NCI-H524 (cell line): ENCODE measurements at places on chromosomes 3 and 15.

GRCh38 chr15:79192462-79193036 lies 90.0 kb upstream of the ANKRD34C start:
- peak; percentile 98 for DNase-seq

DNA sequence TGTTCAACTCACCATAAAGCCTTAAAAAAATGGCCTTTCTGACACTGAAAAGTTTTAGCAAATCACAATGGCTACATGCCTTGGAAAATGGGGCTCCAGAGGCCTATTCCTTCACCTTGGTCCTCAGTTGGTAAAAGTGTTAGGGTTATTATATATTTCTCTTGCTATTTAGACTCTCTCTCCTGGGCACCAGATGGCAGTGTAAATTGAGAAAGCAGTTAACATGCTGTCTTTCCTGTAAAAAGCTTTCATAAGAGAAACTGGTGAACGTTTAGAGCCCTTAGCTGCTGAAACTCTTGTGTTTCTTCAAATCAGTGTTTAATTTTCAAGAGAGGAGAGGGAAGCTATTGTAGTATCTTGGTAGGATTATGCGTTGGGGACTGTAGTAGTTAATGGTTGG lies 89.9 kb downstream of the LRTM1 start:
- peak; percentile 27 for DNase-seq

DNA sequence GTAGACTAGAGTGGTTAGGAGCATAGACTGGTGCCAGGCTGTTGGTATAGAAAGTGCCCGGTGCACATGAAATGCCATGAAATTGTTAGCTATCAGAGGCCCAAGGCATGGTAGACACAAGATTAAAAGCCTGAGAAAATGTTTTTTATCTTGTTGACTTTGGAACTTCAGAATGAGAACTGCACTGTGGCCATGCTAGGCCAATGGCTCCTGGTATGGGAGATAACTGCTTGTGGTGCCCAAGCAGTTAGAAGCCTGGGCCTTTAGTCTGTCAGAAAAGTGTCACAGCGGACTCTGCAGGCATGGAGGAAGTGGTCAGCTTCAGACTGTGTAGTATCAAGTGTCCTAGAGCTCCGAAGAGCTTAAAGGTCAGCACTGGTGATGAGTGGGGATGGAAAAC lies 11.9 kb downstream of the FYCO1 start:
- DNase-seq: no peak

GRCh38 chr15:34855413-34855812 lies 60.1 kb upstream of the ACTC1 start:
- DNase-seq: no peak

- no peak for DNase-seq
These were observed 30.7 kb downstream of the EIF4E3 start for GRCh38 chr3:71694358-71694999.

- DNase-seq: no peak
These were observed 107.0 kb upstream of the RORA start for GRCh38 chr15:61336026-61336638.

DNA sequence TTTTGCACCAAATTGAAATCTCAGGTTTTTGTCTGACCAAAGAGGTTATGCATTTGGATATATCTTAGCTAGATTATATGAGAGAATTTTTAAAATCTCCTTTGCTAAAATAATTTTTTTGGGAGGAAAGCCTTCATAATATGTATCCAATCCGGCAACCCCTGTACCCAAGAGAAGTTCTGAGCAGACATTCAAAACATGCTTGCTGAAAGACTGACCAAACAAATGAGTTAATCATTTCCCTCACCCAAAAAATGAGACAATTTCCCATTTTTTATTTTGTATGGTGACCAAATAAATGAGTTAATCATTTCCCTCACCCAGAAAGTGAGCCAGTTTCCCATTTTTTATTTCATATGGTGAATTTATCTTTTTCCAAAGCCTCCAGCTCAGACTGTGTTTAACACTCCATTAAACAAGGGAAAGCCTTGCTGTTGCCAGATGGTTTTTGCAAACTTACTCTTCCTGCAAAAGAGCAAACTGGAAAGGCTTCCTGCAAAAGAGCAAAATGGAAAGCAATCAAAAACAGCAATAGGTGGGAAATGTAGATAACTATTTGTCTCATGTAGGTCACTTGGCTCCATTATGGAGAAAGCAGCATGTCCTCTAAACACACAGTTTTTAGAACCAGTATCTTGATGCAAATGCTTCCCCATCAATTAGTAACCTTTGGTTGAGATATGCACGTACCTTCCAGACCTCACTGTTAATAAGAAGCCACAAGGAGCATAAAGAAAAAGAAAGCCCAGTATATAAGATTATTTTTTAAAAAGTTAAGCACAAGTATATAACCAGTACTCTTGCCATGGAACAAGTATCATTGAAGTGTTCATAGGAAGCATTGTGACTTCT lies 78.4 kb upstream of the OSTN start:
- peak; percentile 17 for DNase-seq

- no peak for DNase-seq
These were observed 30.5 kb downstream of the RSRC1 start for GRCh38 chr3:158140396-158140795.

- DNase-seq: no peak
These were observed 7.3 kb downstream of the MTMR10 start for GRCh38 chr15:30984118-30984517.

DNA sequence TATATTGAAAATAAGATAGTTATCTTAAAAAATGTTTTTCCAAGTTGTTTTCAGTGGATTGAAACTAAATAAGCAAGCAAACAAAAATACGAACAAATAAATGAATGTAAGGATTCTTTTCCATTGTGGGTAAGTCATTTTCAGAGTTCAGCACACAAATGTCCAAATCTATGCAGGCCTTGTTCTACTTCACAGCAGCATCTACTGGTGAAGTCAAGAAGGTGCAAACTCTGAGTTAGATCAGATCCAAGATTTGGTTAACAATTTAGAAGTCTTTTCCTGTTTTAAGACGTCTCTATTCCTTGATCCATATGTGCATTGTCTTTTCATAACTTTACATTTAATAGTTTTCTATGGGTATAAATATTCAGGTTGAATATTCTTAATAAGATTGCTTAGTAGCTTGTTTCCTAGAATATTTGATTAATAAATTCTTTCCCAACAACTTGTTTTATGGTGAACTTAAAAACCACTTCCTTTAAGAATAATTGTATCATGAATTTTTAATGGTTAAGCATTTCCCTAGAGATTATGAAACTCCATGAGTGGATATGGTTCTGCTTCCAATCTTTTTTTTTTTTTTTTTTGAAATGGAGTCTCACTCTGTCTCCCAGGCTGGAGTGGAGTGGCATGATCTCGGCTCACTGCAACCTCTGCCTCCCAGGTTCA lies 10.5 kb downstream of the PTX3 start:
- DNase-seq: peak; percentile 41
